Right ventricle myocardium inferior (tissue), 1 donor: ENCODE measurements at places on chromosomes 1 and 21. TPM values are rescaled to one million over a fixed set of nuclear protein-coding genes. Genes with fewer than 3 reads are reported as not detected.

DNA sequence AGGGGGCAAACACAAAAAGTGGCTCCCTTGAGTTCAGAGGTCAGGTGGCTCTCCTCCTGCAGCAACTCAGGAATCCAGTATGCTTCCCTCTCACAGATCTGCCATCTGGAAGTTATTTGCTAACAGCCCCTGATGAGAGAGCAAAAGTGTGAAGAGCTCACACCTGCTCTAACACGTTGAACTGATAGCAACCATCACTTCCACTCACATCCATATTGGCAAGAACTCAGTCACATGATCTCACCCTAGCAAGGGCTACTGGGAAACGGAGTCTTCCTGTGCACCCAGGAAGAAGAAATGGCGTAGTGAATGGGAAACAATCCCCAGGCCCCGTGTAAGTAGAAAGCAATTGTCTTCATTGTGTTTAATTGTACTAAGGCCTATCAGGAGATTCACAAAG is 20.7 kb upstream of the SLC45A1 start:
- no peak for DNase-seq

DNA sequence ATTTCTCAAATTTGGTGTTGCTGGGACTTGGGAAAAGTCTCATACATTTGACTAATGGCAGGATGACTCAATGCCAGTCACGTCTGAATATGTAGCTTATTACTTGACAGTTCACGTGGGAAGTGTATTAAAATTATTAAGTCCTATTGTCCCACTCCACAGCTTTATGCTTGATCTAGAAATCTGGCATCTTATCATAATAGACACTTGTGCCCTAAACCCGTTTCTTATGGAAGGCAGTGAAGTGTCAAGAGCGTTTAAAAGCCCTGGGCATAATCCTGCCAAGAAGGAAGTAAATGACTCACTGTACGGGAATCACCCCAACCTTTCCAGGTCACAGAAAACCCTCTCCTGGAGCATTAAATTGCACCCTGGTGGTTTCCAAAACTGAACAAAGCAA is 207.4 kb downstream of the APP start:
- DNase-seq = no peak

DNA sequence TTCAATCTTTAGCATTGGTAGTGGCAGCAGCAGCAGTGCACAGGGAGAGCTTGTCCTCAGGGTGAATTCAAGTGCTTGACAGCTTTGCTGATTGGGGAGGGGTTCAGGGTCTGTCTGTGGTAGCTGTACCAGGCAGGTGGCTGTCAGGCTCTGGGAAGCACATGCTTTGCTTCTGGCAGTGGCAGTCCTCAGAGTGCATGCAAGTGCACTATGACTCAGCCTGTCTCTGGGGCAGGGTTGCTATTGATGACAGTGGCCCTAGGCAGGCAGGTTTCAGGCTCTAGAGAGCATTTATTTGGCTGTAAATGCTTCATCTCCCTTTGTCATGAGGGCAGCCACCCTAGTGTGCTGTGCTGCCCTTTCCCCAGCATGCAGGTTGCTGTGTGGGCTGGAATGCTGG is 251.9 kb upstream of the LRRC7 start:
- DNase-seq = no peak

DNA sequence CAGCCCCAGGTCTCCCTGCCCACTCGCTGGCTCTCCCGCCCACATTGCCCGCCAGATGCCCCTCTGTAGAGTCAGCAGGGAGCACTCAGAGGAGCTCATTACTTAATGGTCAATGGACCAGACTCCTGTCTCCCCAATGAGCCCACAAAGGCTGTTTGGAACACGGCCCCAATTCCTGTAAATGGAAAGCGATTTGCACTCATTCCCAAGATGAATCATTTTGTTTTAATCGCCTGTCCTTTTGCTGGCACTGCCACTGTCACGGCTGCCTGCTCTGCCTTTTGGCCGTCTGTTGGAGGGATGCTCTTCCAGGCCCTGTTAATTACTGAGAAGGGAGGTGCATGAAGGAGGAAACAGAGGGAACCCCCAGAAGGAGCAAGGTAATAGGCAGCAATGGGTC is 44.8 kb upstream of the ATP2B4 start:
- DNase-seq = no peak

DNA sequence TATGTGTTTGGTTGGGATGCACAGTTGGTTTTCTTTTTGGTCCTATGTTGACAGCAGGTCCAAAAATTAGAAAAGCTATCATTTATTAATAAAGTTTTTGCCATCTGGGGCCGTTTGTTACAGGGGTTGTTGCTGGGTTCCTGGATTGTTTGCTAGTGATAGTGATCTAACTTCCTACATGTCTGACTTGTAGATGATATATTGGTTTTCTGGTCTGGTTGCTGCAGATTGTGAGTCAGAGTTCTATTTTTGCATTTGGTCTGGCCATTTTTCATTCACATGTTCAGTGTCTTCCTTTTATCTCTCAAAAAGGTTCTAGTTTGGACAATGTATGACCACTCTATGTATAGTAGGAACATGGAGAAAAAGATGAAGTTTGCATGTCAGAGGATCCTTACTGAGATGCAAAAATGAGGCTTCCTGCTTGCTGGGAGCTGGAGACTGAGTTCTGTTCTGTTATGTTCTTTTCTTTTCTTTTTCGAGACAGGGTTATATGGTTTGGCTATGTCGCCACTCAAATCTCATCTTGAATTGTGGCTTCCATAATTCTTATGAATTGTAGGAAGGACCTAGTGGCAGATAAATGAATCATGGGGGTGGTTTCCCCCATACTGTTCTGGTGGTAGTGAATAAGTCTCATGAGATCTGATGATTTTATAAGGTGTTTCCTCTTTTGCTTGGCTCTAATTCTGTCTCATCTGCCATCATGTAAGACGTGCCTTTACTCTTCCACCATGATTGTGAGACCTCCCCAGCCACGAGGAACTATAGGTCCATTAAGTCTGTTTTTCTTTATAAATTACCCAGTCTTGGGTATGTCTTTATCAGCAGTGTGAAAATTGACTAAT is 4.2 kb upstream of the NVL start:
- no peak for DNase-seq

DNA sequence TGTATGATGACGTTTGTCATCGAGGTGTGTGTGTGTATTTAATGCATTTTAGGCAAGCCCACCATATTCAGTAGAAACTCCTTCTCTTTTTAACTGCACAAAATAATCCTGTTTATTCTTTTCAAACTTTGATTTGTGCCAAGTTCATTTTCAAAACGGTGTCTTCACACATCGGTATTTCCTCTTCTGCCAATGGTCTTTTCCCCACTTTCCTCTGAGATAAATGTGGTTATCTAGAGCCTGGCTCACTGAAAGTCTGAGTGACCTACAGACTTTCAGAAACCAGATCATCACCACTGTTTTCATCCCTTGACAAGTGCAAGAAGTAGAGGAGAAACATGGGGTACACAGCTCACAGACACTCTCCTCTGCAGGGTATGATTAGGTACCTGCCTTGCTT is 69.4 kb downstream of the GPATCH2 start:
- DNase-seq = no peak

DNA sequence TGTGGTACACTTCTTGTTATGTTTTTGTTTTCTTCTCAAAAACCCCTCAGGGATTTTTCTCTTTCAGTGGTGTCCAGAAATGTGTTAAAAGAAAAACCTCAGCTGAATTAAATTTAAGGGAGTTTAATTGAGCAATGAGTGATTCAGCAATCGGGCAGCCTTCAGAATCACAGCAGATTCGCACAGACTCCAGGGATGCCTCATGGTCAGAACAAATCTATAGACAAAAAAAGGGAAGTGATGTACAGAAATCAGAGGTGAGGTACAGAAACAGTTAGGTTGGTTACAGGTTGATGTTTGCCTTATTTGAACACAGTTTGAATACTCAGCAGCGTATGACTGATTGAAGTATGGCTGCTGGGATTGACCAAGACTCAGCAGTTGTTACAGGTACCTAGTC is 86.2 kb downstream of the TLR5 start:
- no peak for DNase-seq

- no peak for DNase-seq
Measured at GRCh38 chr1:174969977-174970376, 29.8 kb upstream of the CACYBP start.

GRCh38 chr1:59686170-59686569 is 128.6 kb upstream of the HOOK1 start:
- no peak for DNase-seq

DNA sequence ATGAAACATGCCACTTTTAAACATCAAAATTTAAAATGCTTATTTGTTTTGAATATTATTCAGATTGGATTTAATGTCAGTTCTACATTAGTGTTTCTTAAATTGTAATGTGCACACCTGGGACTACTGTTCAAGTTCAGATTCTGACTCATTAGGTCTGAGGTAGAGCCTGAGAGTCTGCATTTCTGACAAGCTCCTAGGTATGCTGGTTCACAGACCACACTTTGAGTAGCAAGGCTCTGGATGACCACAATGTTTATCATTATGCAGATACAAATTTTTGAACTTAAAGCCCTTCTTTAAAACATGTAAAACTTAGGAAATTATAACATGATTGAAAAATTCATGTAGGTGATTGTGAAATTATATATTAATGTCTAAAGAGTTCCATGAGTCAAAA is 40.2 kb downstream of the TTLL7 start:
- no peak for DNase-seq

DNA sequence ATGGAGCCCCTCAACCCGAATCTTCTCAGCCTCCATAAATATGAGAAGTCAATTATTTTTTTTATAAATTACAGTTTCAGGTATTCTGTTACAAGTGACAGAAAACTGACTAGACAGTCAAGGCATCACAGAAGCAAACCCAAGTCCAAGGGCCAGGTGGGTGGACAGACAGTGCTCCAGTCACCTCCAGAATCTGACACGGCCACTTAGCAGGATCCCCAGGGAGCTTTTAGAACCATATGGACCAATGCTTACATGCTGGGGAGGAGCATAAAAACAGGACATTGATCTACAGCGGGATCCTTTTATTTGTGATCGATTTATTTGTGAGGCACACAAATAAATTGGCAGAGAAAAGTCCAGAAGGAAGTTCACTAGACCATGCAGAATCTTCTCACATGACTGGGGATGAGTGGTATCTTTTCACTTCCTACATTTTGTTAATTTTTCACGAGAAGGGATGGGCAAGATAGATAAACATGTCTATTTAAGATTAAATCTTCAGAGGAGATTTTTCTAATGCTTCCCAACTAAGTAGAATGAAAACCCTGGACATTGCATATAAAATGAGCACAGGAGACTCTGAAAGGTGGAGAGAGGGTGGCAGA is 15.0 kb downstream of the ZNF496 start:
- no peak for DNase-seq

DNA sequence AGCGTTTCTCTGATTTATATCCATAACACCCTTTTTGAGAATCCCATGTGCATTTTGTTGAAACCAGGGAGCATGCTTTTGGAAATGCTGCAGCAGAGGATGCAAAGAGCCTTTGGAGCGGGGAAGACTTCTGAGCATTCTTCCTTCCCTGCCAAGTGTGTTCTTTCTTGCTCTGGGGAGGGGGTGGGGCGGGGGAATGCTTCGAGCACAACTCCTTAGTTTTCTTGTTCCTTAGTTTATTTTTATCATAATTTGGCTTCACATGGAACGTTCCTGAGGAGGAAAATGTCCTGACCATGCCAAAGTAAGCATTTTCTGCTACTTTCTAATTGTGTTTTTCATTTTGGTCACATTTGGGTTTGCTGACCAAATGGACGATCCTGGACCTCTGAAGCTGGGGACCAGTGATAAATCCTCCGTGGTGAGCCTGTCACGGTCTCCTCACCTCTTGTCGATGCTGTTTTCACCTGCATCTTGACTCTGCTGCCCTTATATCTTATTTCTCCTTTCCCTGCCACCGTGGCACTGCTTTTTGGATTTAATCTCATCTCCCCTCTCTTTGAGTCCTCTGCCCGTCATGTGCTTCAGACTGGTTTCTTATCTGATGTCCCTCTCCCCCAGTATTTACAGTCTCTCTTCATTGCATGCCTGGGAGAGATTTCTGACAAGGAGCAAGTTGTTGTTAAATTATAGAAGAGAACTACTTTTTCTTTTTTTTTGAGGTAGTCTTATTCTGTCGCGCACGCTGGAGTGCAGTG is 2.4 kb downstream of the CTPS1 start:
- DNase-seq = no peak

GRCh38 chr1:160731990-160732389 is 7.1 kb upstream of the SLAMF7 start:
- no peak for DNase-seq

ICOSLG gene
- total RNA-seq = 4.9 TPM
